Upper lobe of left lung (tissue), 6 donors: ENCODE measurements at places on chromosomes 11 and 22. TPM values are rescaled to one million over a fixed set of nuclear protein-coding genes. Genes with fewer than 3 reads are reported as not detected.

The TMEM126A gene
- 13.6 TPM for total RNA-seq

The MIAT gene
- total RNA-seq = 3.6 TPM

The PLAAT5 gene
- 4.3 TPM for total RNA-seq

The MIOX gene
- not detected for total RNA-seq

The ANGPTL5 gene
- 0.15 TPM for total RNA-seq

The OR2AG1 gene
- not detected for total RNA-seq

The PLAAT4 gene
- 91.1 TPM for total RNA-seq

The BBOX1 gene
- not detected for total RNA-seq

DNA sequence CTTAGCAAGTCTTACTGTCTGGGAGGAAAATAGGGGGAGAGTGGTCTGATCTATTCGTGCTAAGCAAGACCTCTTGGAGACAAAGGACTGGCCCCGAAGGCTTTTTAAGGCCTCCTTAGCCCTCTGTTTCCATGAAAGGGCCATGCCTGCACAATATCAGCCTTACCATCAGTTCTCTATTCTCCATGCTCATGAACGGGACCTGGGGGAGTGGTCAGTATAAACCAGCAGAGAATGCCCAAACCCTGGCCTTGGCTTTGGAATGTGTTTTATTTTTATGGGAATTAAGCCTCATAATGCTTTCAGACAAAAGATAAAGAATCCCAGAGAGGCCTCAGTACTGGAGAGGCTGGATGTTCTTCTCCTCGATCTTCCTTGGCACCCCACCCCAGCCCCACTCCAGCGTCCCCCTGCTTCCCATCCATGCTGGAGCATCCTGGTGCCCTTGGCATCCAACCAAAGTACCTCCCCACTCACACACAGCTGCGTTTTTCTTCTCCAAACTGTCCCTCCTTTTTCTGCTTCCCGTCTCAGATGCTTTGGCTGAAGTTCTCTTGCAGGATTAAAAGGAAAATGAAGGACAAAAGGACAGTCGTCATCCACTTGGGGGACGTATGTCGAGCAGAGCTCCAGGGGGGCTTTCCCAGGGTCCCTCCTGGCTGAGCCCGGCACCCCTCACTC is 18.6 kb downstream of the FXYD6 start:
- no peak overlapping the region for H3K27ac ChIP-seq
- no peak overlapping the region for H3K4me3 ChIP-seq
- no peak for DNase-seq
- H3K4me1 ChIP-seq = peaks cover 40% of the 10 kb centered on the region

GRCh38 chr11:294780-295179 is 4.5 kb downstream of the IFITM5 start:
- H3K36me3 ChIP-seq = peaks cover 8% of the 10 kb centered on the region
- no peak overlapping the region for H3K4me3 ChIP-seq
- peaks cover 10% of the 10 kb centered on the region for H3K4me1 ChIP-seq
- H3K27me3 ChIP-seq = peaks cover 11% of the 10 kb centered on the region

GRCh38 chr11:119764108-119764868 is 35.3 kb upstream of the NECTIN1 start:
- no peaks in the 10 kb centered on the region for H3K4me1 ChIP-seq
- H3K36me3 ChIP-seq = no peaks in the 10 kb centered on the region
- DNase-seq = peak; percentile 40
- no peak overlapping the region for H3K27ac ChIP-seq
- no peaks in the 10 kb centered on the region for H3K27me3 ChIP-seq

- DNase-seq = peak; percentile 83
- peak overlapping the region; percentile 74 for H3K27ac ChIP-seq
- H3K27me3 ChIP-seq = peaks cover 18% of the 10 kb centered on the region
- no peak overlapping the region for H3K4me3 ChIP-seq
Observed at GRCh38 chr11:57644748-57645688, 4.7 kb downstream of the YPEL4 start.

GRCh38 chr22:42991010-42991651 is 23.8 kb downstream of the PACSIN2 start:
- H3K4me3 ChIP-seq = no peak overlapping the region
- H3K4me1 ChIP-seq = peaks cover 51% of the 10 kb centered on the region
- no peak overlapping the region for H3K27ac ChIP-seq
- H3K36me3 ChIP-seq = no peaks in the 10 kb centered on the region
- DNase-seq = no peak

DNA sequence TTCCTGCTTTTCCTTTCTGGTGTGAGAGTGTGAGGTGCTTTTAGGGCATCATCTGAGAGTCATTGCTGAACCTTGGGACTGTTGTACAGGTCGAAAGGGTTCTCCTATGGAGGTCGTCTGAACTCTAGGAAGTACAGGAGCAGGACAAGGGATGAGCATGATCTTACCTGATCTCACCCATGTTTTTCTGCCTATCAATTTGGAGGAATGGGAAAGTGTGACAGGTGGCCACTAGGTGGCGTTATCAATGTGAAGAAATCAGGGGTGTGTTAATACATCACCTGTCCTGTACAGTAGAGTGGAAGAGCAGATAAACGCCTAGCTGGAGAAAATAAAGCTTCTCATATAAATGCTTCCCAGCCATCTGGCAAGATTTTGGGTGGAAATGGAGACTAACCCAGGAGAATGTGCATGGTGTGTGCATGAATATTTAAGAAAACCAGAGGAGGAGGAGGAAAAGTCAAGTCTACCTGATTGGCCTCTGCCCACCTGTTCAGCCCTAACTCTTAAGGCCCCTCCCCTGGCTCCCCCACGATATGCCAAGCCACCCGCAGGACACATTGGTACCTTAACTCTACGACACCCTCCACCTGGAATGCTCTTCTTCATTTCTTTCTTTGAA is 72.0 kb upstream of the NARS2 start:
- DNase-seq = peak; percentile 45
- no peak overlapping the region for H3K4me3 ChIP-seq
- H3K4me1 ChIP-seq = no peaks in the 10 kb centered on the region
- H3K27me3 ChIP-seq = no peaks in the 10 kb centered on the region
- no peak overlapping the region for H3K27ac ChIP-seq

- H3K27me3 ChIP-seq = no peaks in the 10 kb centered on the region
- peak overlapping the region; percentile 70 for H3K27ac ChIP-seq
- peaks cover 17% of the 10 kb centered on the region for H3K4me1 ChIP-seq
- DNase-seq = no peak
Observed at GRCh38 chr11:11972730-11973341, 35.6 kb downstream of the DKK3 start.
